ENCODE measurements at places on chromosomes 1 and 21.

DNA sequence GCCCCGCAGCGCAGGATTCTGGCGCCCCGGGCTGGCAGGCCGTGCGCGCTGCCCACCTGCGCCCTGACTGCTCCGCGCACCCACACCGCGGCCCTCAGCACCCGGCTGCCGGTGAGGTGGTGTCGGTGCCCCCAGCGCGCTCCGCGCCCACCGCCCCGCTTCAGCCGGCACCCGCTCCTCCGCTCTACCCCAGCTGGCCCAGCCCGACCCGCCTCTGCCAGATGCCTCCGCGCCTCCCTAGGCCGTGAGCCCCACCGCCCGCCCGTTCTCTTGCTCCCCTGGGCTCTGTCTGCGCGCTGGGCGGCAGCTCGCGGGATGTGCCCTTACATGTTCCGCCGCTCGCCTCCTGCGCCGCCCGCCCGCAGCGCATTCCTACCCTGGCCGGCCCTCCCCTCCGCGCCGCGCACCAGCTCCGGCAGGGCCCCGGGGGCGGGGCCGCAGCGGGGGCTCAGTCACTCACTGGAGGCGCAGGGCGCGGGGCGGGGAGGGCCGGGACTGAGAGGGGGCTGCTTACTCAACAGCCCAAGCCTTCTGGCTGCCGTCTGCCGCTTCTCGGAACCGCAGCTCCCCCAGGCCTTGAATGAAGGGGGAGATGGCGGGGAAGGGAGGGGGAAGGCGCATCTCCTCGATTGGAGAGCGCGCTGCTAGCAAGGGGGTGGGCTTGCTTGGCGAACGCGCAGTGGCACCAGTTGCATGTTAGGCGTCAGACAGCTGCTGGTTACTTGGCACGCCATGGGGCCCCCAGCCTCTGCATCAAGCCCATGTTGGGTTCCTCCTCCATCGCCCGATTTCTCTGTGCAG is at the start of gene PHLDA3:
Gene PHLDA3, minus strand, starts transcription at position 345 of the 801 bp plus-strand sequence. CDS start 402 bp downstream, outside the sequence.
- ATAC-seq = peak; percentile 92

- no peak for ATAC-seq
These were observed 56.3 kb upstream of the FAM20B start for GRCh38 chr1:178969226-178969987.

GRCh38 chr1:232629250-232630046 is 485 bp downstream of the SIPA1L2 start:
- ATAC-seq = peak; percentile 40

DNA sequence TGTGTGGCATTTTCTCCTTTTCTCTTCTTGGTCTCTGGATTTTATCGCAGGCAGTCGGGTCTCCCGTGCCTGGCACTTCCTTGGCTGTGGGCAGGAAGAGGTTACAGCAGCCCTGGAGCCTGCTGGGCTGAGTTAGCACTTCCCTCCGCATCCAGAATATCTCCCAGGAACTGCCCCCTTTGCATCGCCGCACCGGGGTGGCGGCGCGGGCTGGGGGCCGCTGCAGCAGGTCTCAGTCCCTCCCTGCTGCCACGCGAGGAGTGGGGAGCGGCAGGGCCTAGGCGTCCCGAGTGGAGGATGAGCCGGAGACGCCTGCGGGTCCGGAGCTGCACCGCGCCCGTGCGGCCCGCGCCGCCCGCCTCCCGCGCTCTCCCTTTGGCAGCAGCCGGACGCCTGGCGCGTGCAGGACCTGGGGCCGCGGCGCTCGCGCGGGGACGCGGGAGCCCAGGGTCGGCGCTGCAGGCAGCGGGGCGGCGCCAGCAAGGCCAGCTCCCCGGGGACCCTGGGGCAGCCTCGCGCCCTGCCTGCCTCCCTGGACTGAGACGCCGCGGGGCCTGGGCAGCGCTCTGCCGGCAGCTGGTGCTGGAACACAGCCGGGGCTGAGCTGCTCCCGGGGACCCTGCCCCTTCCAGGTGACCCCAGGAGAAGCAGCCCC is 192.8 kb downstream of the PRDM2 start:
- peak; percentile 90 for ATAC-seq

- no peak for ATAC-seq
These were observed 31.4 kb upstream of the MYOC start for GRCh38 chr1:171683870-171684269.

GRCh38 chr1:6700853-6701436 is 671 bp downstream of the DNAJC11 start:
- no peak for ATAC-seq

- ATAC-seq = no peak
These were observed 1.6 kb upstream of the PAQR7 start for GRCh38 chr1:25877155-25877554.

GRCh38 chr1:95506736-95507414 is 272.9 kb downstream of the RWDD3 start:
- ATAC-seq = no peak

DNA sequence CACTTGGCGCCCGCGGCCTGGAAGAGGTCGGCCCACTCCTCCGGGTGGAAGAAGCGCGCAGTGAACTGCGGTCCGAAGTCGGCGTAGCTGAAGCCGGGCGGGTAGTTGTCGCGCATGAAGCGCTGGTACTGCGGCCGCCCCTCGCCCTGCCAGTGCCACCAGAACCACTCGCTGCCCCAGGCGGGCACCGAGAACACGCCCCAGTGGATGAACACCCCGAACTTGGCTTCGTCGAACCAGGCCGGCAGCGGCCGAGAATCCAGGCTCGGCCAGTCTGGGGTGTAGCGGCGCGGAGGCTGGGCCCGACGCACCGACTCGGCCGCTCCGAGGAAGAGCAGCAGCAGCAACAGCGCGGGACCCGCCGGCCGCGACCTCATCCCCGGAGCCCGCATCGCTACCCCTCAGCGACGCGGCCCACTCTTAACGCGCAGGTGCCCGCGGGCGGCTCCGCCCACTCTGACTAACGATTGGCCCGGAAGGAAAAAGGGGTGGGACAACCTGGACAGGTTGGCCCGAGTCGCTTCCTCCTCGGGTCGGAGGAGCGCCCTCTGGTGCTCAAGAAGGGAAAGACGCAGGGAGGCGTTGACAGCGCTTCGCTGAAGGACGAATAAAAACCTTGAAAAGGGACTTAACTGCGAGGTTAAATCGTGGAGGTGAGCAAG is at the start of gene FUCA1:
Gene FUCA1, minus strand, starts transcription at position 396 of the 662 bp plus-strand sequence. Its CDS starts 4 bp downstream, at position 392.
- peak; percentile 100 for ATAC-seq

- no peak for ATAC-seq
These were observed 14.1 kb downstream of the MFSD2A start for GRCh38 chr1:39969048-39969447.

DNA sequence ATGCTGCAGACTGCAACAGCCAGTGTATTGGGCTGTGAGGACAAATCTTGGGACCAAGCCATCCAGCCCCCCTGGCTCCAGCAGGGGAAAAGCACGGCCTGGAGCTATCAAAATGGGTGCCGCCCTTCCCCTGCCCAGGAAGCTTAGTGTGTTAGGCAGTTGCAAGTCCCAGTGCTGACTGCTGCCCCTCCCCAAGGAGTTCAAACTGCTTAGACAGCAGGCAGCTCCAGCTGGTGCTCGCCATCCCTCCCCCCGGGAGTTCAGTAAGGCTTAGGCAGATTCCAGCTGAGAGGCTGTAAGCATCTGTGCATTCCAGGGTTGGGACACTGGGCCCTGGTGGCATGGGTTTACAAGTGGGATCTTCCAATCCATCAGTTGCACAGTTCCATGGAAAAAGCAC is 579.6 kb upstream of the NR5A2 start:
- no peak for ATAC-seq

GRCh38 chr1:44594871-44595735 is 79.2 kb downstream of the TMEM53 start:
- ATAC-seq = peak; percentile 56

GRCh38 chr1:44628962-44629756 is 45.1 kb downstream of the TMEM53 start:
- ATAC-seq = no peak

Measured in motor neuron (in vitro differentiated cells).